ENCODE measurements at places on chromosomes 7 and 10. TPM values are rescaled to one million over a fixed set of nuclear protein-coding genes. Genes with fewer than 3 reads are reported as not detected.

Gene SMO
- 75.1 TPM for total RNA-seq

Gene PRPS1L1
- not detected for total RNA-seq

Gene RNF133
- 2.6 TPM for total RNA-seq

Gene JCAD
- total RNA-seq: 28.4 TPM

Gene LDB3
- total RNA-seq: 64.6 TPM

Gene FBXL13
- 3.2 TPM for total RNA-seq

Gene COL13A1
- 13.0 TPM for total RNA-seq

Gene RAPGEF5
- total RNA-seq: 138 TPM

Gene AKR1D1
- 0.06 TPM for total RNA-seq

Gene MBL2
- not detected for total RNA-seq

Gene KCND2
- total RNA-seq: 1.3 TPM

Gene KNDC1
- total RNA-seq: 8.3 TPM

Gene OR6B1
- not detected for total RNA-seq
